Astrocyte (in vitro differentiated cells and primary cell): ENCODE measurements at places on chromosomes 2 and 18.

DNA sequence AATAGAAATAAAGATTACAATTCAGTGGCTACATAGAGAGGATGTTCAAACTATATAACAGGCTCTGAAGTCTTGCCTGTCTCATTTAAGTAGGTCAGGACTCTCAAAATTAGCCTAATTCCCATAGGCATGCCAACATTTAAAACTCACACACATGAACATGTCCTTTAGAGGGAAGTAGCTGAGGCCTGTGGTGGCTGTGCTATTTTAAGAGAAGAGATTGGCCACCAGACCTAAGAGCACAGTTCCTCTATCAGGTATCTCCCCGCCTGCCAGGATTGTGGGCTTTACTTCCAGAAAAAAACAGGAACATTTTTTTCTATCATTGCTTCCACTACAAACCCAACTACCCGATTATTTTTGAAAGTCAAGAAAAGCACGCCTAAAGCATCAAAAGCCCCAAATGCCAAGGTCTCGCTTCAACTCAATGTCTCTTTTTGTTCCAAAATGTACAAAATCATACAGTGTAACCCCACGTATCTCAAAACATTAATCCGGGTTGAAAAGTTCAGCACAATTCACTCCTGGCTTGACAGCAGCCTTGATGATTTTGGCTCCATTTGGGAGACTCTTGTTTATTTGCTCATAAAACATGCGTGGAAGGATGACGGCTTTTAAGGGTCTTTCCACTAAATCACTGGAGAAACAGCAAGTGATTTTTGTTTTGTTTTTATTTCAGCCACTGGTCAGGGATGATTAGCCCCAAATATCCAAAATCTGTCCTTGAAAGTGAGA, 15.3 kb downstream of the FHL2 start:
- no peak for DNase-seq

DNA sequence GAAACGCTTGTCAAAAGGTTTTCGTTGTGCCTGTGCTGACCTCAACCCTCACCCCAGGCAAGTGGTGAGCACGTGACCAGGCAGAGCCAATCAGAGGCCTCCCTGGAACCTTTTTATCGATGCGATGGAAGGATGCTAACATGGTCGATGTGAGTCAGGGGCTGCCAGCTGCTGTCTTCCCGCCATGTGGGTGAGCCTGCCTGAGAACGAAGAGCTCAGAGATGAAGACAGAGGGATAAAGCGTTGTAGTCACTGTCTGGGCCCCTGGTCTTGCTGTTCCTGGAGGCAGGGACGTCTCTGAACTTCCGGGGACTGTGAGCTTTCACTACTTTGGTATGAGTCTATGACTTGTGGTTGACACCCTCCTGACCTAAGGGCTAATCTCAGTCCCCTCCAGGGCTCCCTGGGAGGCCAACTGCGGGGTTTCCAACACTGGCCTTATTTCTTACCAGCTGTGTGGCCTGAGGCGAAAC, 18.6 kb downstream of the DNMT3A start:
- peak; percentile 27 for DNase-seq

DNA sequence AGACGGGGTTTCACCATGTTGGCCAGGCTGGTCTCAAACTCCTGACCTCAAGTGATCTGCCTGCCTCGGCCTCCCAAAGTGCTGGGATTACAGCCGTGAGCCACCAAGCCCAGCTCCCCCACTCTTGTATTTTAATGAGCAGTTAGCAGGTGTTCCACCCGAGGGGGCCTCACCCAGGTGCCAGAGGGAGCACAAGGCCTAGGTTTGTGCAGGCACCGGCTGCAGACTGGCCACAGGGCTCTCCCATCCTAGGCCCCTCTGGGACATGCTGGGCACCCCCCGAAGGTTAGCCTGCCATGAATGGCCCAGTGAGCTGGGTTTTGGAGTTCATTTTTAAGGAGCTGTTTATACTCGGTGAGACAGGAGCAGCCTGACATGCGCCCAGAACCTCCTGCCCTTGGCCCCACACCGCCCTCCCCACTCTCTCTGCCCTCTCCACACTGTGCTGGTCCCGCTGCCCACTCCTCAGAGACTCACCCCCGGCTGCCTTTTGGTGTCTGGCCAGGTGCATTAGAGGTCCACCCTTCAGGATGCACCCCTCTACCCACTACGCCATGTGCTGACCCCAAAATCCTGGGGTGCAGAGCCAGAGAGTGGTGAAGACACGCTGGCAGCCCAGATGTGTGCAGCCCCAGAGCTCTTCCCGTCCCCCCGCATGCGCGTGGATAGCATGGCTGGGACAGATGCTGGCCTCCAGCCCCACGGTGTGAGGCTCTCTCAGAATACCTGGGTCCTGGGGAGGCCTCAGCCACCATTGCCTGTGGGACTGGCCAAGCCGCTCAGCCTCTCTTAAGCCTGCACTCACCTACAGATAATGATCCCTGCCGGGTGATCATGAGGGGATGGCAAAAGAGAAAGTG, 11.2 kb upstream of the KLF11 start:
- DNase-seq = no peak

- DNase-seq = no peak
Measured at GRCh38 chr2:145157036-145157675, 637.2 kb upstream of the ZEB2 start.

DNA sequence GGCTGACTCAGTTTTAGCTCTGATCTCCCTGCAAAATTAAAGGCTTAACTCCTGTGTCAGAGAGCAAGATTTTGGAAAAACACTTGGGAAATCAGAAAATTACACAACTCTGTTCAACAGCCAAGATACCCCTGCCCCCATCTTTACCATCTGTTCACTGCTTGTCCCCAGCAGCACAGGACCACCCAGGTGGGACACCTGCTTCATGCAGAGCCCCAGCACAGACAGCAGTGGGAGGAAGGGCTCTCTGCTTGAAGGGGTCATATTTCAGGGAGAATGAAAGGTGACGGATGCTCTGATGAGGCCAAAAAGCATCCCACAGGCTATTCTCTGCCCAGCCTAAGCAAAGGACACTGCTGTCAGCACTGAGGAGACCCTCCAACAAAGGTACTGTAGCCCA, 584.6 kb upstream of the KLHL29 start:
- no peak for DNase-seq

DNA sequence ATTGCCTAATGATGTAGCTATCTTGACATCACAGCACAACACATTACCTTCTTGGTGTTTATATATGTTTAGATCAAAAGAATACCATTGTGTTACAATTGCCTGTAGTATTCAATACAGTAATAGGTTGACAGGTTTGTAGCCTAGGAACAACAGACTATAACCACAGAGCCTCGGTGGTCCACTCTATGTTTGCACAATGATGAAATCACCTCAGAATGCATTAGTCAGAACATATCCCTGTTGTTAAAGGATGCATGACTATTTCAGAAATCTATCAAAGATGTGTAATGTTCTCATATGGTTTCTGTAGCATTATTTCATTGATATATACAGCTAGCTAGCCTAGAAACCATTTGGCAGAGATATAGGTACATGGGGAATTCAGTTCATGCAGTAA, 8.9 kb downstream of the METTL5 start:
- DNase-seq = peak; percentile 88

DNA sequence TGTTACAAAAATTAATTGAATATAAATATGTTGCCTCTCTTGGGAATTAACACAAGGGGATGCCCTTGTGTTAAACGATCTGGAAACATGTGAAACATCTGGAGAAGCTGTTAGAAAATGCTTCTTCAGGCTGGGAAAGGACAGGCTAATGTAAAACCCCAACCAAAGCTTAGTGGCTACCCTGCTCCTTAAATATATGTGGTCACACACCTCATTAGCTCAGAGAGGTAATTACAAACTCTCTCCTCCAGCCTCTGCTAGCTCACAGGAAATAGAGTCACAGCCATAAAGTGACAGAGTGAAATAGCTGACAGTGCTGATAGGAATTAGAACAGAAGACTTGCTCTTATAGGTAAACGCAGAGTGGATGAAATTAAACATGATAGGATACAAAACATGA, 155.9 kb downstream of the RAB3GAP1 start:
- no peak for DNase-seq

- no peak for DNase-seq
Measured at GRCh38 chr2:237194906-237195305, 109.2 kb downstream of the COPS8 start.

DNA sequence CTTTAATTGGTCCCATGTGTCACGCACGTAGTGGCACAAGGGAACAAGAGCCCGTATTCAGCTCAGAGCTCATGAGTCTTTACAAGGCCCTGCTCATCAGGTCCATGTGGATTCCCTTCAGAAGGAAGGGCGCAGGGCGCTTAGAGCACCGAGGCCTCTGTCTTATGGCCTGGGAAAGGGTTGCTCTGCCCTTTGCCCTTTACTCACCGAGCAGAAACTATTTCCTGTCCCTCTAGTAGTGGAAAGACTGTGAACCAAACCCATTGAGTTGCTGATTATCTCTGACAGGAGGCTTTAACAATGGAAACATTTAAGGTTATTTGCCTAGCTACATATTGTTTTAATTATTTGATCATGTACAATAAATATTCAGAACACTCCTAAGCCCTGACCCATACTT, 102.0 kb upstream of the ACAA2 start:
- no peak for DNase-seq

DNA sequence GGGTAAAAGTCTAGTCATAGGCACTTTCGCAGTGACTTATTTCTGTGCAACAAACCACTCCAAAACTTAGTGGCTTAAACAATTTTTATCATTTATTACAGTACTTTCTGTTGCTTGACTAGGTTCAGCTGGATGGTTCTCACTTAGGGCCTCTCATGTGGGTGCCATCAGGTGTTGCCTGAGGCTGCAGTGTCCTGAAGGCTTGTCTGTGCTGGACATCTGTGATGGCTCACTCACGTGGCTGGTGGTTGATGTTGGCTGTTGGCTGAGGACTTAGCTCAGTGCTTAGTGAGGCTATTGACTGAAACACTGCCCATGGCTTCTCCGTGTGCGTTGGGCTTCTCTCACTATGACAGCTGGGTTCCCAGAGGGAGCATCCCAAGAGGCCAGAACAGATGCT, 81.4 kb upstream of the GCFC2 start:
- no peak for DNase-seq
